Esophagus muscularis mucosa (tissue), 4 donors: ENCODE measurements at places on chromosomes 1 and 21. TPM values are rescaled to one million over a fixed set of nuclear protein-coding genes. Genes with fewer than 3 reads are reported as not detected.
A peak's percentile ranks its signal among the peaks of the same experiment; 100 is the strongest.

The DNAJC6 gene
- total RNA-seq: 3.7 TPM

The PCBP3 gene
- total RNA-seq: 7.8 TPM

The HES2 gene
- not detected for total RNA-seq

The LCE1A gene
- total RNA-seq: not detected

The INSRR gene
- not detected for total RNA-seq

The KRTAP21-2 gene
- not detected for total RNA-seq

The TMPRSS15 gene
- not detected for total RNA-seq

The CD2 gene
- total RNA-seq: 0.42 TPM

The DHRS3 gene
- 130 TPM for total RNA-seq

The OR6N1 gene
- total RNA-seq: not detected

The VANGL2 gene
- total RNA-seq: 5.8 TPM

The TMEM54 gene
- total RNA-seq: 132 TPM

DNA sequence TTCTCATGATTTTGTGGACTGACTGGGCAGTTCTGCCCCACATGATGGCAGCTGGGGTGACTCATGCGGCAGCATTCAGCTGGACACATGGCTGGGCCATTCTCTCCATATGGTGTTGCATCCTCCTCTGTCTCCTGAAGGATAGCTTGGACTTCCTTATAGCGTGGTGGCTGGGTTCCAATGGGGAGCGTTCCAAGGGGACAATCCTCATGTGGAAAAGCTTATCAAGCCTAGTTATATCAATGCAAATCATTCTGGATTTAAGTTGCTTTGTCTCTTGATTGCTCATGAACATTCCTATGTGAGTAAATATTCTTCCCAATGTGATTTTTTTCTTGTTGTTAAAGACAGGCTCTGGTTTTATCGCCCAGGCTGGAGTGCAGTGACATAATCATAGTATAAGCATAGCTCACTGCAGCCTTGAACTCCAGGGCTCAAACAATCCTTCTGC, 13.2 kb upstream of the SLC2A1 start:
- H3K36me3 ChIP-seq: no peaks in the 10 kb centered on the region
- DNase-seq: no peak
- H3K27ac ChIP-seq: no peak overlapping the region
- no peak overlapping the region for H3K4me3 ChIP-seq
- no peaks in the 10 kb centered on the region for H3K27me3 ChIP-seq

DNA sequence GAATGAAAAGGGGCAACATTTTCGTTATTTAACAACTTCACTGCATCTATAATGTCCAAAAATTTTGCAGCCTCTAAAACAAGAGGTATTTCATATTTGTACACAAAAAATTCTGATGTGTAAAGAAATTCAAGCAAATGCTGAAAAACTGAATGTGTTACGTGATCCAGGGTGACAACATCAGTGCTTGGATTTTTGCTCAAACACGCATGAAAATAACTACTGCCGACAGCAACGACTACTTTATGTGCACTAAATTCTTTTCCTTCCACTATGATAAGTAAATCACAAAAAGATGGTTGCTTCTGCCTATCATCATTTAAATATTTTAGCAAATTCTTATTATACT, 53.4 kb upstream of the ASPM start:
- H3K4me3 ChIP-seq: peak overlapping the region; percentile 88
- H3K36me3 ChIP-seq: no peaks in the 10 kb centered on the region
- no peaks in the 10 kb centered on the region for H3K27me3 ChIP-seq

- no peak for DNase-seq
- peaks cover 99% of the 10 kb centered on the region for H3K4me1 ChIP-seq
- H3K27me3 ChIP-seq: no peaks in the 10 kb centered on the region
- H3K36me3 ChIP-seq: peaks cover 84% of the 10 kb centered on the region
- H3K4me3 ChIP-seq: no peak overlapping the region
These were observed 9.3 kb downstream of the ATP1A2 start for GRCh38 chr1:160124705-160125478.

DNA sequence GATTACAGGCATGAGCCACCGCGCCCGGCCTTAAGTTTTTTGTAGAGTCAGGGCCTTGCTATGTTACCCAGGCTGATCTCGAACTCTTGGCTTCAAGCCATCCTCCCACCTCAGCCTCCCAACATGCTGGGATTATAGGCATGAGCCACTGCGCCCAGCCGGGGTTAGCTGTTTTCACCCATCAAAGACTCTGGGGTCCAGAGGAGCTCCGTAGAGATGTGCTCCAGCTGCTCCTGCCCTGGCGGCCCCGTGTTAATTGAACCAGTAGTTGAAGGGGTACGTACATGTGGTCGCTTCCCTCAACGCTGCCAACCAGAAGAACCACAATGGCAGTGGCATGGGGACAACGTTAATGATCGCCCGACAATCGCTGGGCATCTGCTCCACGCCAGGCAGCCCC, 72.0 kb downstream of the NPHP4 start:
- no peak overlapping the region for H3K27ac ChIP-seq
- H3K4me1 ChIP-seq: peaks cover 6% of the 10 kb centered on the region
- H3K27me3 ChIP-seq: no peaks in the 10 kb centered on the region
- no peak overlapping the region for H3K4me3 ChIP-seq
- no peak for DNase-seq

- no peak overlapping the region for H3K27ac ChIP-seq
- peaks cover 56% of the 10 kb centered on the region for H3K4me1 ChIP-seq
- H3K4me3 ChIP-seq: no peak overlapping the region
- DNase-seq: no peak
These were observed 2.1 kb downstream of the TMEM240 start for GRCh38 chr1:1538334-1538733.

DNA sequence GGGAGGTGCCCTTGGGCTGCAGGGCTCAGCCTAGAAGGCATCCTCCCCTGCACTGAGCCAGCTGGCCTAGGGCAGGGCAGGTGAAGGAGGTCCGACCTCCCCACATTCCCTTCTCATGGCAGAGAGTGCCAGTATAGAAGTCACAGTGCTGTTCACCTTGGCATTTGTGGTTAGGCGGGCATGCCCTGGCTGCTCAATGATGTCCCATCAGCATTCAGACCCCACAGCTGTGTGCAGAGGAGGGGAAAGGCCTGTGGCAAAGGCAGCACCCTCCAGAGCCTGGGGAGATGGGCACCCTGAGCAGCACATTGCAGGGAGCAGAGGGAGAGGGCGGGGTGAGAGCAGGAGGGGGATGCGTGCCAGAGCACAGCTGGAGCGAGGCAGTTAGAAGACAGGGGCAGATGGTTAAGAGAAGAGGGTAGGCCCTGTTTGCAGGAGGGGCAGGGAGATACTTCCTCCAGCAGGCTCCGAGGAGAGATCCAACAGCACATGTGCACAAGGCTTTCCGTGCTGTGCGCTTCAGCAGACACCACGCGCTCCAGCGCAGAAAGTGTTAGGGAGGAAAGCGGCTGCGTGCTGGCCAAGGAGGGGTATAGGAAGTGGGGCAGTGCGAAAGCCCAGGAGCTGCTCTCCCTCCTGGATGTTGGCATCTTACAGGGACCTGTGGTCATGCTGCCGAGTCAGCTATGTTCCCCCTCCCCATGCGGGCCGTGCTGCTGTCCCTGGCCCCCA, 43.7 kb upstream of the COL6A1 start:
- no peaks in the 10 kb centered on the region for H3K27me3 ChIP-seq
- H3K4me3 ChIP-seq: no peak overlapping the region
- H3K27ac ChIP-seq: no peak overlapping the region
- H3K36me3 ChIP-seq: no peaks in the 10 kb centered on the region

GRCh38 chr1:52600533-52601179, 1.5 kb upstream of the GPX7 start:
- no peak overlapping the region for H3K27ac ChIP-seq
- no peaks in the 10 kb centered on the region for H3K36me3 ChIP-seq
- peaks cover 32% of the 10 kb centered on the region for H3K4me1 ChIP-seq
- H3K27me3 ChIP-seq: no peaks in the 10 kb centered on the region
- DNase-seq: no peak

- no peak overlapping the region for H3K27ac ChIP-seq
- no peaks in the 10 kb centered on the region for H3K4me1 ChIP-seq
- no peaks in the 10 kb centered on the region for H3K27me3 ChIP-seq
- H3K4me3 ChIP-seq: no peak overlapping the region
These were observed 46.4 kb downstream of the TTC39A start for GRCh38 chr1:51283979-51284378.

- H3K4me3 ChIP-seq: no peak overlapping the region
- H3K27me3 ChIP-seq: no peaks in the 10 kb centered on the region
- DNase-seq: no peak
- no peaks in the 10 kb centered on the region for H3K36me3 ChIP-seq
- peaks cover 43% of the 10 kb centered on the region for H3K4me1 ChIP-seq
These were observed 8.6 kb upstream of the RASSF5 start for GRCh38 chr1:206498685-206499084.

DNA sequence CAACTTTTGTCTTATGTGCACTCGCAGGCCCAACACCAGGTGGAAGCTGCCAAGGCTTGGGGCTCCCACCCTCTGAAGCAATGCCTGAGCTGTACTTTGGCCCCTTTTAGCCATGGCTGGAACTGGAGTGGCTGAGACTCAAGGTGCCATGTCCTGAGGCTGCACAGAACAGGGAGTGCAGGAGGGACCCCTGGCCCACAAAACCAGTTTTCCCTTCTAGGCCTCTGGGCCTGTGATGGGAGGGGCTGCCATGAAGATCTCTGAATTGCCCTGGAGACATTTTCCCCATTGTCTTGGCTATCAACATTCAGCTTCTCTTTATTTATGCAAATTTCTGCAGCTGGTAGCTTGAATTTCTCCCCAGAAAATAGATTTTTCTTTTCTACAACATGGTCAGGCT, 57.6 kb downstream of the ROR1 start:
- peaks cover 33% of the 10 kb centered on the region for H3K4me1 ChIP-seq
- H3K27ac ChIP-seq: no peak overlapping the region
- no peak for DNase-seq
- H3K4me3 ChIP-seq: no peak overlapping the region
- H3K36me3 ChIP-seq: no peaks in the 10 kb centered on the region
- H3K27me3 ChIP-seq: no peaks in the 10 kb centered on the region

- H3K27me3 ChIP-seq: no peaks in the 10 kb centered on the region
- DNase-seq: no peak
- H3K4me1 ChIP-seq: peaks cover 25% of the 10 kb centered on the region
- H3K36me3 ChIP-seq: no peaks in the 10 kb centered on the region
These were observed 175.6 kb downstream of the NRIP1 start for GRCh38 chr21:14889080-14889810.

GRCh38 chr1:241181471-241181870, 175.5 kb downstream of the RGS7 start:
- H3K36me3 ChIP-seq: no peaks in the 10 kb centered on the region
- no peaks in the 10 kb centered on the region for H3K4me1 ChIP-seq
- no peaks in the 10 kb centered on the region for H3K27me3 ChIP-seq
- no peak overlapping the region for H3K27ac ChIP-seq
- DNase-seq: no peak

- no peak for DNase-seq
- no peak overlapping the region for H3K4me3 ChIP-seq
- no peaks in the 10 kb centered on the region for H3K36me3 ChIP-seq
These were observed 66.1 kb downstream of the CYYR1 start for GRCh38 chr21:26506956-26507355.

- no peak for DNase-seq
- H3K4me1 ChIP-seq: no peaks in the 10 kb centered on the region
- H3K36me3 ChIP-seq: no peaks in the 10 kb centered on the region
- no peaks in the 10 kb centered on the region for H3K27me3 ChIP-seq
These were observed 54.4 kb upstream of the STUM start for GRCh38 chr1:226494092-226494609.

GRCh38 chr21:29326914-29327554, 28.3 kb downstream of the BACH1 start:
- H3K4me3 ChIP-seq: no peak overlapping the region
- H3K36me3 ChIP-seq: peaks cover 66% of the 10 kb centered on the region
- H3K27me3 ChIP-seq: no peaks in the 10 kb centered on the region
- no peaks in the 10 kb centered on the region for H3K4me1 ChIP-seq
- H3K27ac ChIP-seq: no peak overlapping the region
- no peak for DNase-seq

GRCh38 chr1:61157468-61157987, 75.2 kb downstream of the NFIA start:
- no peaks in the 10 kb centered on the region for H3K27me3 ChIP-seq
- peaks cover 94% of the 10 kb centered on the region for H3K4me1 ChIP-seq
- no peaks in the 10 kb centered on the region for H3K36me3 ChIP-seq
- no peak for DNase-seq
- H3K27ac ChIP-seq: peak overlapping the region; percentile 79
- no peak overlapping the region for H3K4me3 ChIP-seq

- H3K27me3 ChIP-seq: no peaks in the 10 kb centered on the region
- DNase-seq: no peak
- H3K36me3 ChIP-seq: no peaks in the 10 kb centered on the region
- no peak overlapping the region for H3K4me3 ChIP-seq
- no peaks in the 10 kb centered on the region for H3K4me1 ChIP-seq
- no peak overlapping the region for H3K27ac ChIP-seq
These were observed 24.7 kb upstream of the FCGR2A start for GRCh38 chr1:161480381-161481035.

DNA sequence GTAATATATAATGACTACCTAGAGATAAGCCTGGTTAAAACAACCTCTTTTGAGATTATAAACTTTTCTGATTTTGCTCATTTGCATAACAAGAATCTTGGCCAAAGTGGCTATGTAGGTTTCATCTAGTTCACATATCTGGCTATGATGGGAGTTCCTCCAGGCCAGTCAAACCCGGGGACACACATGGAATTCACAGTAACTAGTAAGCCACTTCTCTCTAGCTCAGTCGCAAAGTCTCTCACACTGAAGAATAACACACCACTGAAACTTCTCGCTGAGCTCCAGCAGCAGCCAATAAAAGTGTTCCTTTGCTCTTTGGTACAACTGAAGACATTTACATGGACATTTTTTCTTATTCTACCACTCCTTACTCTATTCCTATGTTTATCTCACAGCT, 36.0 kb upstream of the GRIK1 start:
- no peaks in the 10 kb centered on the region for H3K4me1 ChIP-seq
- no peak overlapping the region for H3K27ac ChIP-seq
- no peaks in the 10 kb centered on the region for H3K36me3 ChIP-seq
- H3K27me3 ChIP-seq: no peaks in the 10 kb centered on the region
- DNase-seq: no peak
- H3K4me3 ChIP-seq: no peak overlapping the region

DNA sequence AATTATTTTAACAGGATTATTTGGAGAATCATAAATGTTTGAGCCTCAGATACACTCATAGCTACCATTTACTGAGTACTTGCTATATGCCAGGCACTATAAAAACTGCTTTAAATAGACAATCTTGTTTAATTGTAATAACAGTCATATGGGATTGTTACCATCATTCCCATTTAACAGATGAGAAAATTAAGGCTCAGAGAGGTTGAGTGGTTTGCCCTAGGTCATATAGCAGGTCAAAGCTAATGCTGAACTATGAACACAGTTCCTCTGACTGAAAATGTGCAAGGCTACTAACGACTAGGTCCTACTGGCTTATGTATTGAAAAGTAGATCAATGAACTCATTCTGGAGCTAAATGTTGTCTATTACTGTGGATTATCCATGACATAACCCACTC, 63.4 kb downstream of the DDR2 start:
- no peaks in the 10 kb centered on the region for H3K27me3 ChIP-seq
- no peak for DNase-seq
- peak overlapping the region; percentile 80 for H3K27ac ChIP-seq
- H3K4me1 ChIP-seq: peaks cover 81% of the 10 kb centered on the region
- no peak overlapping the region for H3K4me3 ChIP-seq
- no peaks in the 10 kb centered on the region for H3K36me3 ChIP-seq
